Fibroblast of lung (primary cell): ENCODE measurements at places on chromosomes 4 and X.

DNA sequence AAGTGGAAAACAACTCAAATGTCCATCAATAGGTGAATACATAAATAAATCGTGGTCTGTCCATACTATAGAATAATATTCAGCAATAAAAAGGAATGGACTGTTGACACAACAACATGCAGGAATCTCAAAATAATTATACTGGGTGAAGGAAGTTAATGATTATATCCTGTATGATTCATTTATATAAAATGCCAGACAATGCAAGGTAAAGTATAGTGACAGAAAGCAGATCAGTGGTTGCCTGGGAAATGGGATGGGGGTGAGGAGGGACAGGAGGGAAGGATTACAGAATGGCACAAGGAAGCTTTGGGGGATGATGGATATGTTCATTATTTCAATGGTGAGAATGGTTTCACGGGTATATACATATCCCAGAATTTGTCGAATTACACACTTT is 12.3 kb downstream of the PYURF start:
- DNase-seq: no peak

GRCh38 chrX:132001127-132001526 is 22.0 kb upstream of the STK26 start:
- DNase-seq: no peak

DNA sequence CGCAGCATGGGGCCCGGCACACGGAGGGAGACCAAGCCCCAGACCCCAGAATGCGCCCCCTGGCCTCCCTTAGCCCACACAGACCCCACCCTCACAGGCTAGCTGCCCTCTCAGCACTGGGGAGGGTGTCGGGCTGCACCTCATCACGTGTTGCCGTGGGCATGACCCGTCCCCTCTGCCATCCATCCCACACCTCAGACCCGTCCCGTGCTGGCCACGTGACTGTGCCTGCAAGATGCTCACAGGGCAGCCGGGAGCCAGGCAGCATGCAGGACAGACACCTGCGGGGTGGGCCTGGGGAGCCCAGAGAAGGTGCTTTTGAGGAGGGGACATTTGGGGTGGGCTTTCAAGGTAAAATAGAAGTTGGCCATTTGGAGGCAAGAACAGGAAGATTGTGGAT is 4.8 kb downstream of the MSANTD1 start:
- DNase-seq: no peak

DNA sequence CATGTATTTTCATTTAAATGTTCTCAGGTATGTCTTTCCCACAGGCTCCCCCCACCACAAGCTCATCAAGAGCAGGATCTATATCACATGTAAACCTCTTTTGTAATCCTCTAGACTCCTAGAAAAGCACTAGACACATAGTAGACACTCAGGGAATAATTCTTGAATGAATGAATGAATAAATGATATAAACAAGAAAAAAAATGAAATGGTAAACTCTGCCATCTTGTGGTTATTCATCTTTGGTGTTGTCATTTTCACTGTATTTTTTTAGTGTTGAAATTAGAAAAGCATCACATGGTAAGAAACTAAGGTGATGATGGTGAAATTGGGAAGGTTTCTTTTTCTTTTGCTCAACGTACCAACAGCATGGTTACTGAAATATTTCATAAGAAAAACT is 34.2 kb upstream of the C1GALT1C1 start:
- DNase-seq: peak; percentile 40

DNA sequence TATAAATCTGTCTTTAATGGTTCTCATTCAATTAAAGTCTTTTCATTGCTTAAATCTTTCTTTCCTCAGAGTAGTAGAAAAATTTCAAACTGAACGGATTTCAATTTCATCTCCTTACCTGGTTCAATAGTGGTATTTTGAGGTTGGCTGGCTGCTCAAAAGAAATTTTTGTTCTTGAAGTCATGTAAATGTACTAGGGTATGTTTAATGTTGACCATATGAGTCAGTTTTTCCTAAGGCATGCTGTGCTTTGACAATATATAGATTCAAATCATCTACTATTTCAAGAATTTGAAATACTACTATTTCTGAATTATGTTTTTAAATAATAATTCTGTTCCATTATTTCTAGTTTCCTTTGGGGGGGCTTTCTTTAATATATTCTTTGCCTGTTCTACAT is 105.5 kb downstream of the PACRGL start:
- DNase-seq: no peak

- peak; percentile 8 for DNase-seq
Measured at GRCh38 chr4:180059216-180059881, 2183.9 kb upstream of the TENM3 start.

GRCh38 chrX:84737471-84737871 is 235.2 kb upstream of the HDX start:
- DNase-seq: peak; percentile 9

GRCh38 chrX:37599729-37600128 is 28.3 kb downstream of the LANCL3 start:
- DNase-seq: no peak

DNA sequence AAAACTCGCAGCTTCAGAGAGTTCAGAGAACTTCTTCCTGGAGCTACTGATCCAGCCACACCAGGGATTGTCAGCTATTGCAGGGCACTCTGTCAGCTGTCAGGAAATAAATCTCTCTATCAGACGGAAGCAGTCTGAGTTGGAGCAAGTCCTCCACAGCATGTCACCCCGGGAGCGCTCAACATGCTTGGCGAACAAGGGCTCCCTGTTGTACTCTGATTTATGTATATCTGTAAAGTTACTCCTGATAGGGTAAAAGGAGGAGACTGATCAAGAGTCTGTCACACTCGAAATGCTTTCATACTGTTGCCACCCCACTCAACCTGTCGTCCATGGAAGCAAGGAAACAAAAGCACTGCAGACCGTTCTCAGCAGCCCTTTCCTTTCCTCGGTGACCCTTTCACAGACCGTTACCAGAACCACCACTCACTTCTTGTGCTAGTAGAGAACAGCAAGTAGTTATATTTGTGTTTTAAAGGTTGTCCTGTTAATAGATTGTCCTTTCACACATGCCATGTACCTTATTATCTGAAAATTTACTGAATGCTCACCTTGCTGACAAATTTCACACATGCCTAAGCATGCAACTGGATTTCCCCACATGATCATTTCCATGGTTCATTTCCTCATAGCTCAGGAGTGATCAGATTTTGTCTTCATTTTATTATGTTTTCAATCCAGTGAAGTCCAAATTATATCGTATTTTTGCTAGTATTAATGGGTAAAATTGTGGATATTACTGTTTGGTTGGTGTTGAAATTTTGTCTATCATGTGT is 2108.9 kb upstream of the TENM3 start:
- peak; percentile 19 for DNase-seq

DNA sequence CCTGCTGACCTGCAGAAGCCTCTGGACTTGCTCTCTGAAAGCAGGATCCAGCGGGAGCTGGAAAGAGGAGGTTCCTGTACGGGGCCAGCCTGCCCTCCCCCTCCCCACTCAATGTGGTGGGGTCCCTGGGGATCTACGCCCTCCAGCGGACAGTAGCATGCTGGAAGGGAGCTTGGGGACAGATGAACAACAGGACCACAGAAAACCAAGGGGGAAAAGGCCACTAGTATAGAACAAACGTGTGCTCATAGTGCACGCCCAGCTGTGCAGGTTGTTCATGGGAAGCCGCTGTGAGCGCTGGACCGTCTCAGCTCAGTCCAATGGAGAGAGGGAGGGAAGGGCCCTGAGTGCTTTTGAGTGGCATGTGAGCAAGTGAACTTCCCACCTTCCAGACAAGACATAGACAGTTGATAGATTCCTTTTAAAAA is 15.8 kb downstream of the HMX1 start:
- no peak for DNase-seq

GRCh38 chr4:108171339-108172230 is 2.9 kb upstream of the LEF1 start:
- no peak for DNase-seq

GRCh38 chr4:123744664-123745290 is 348.2 kb downstream of the SPRY1 start:
- DNase-seq: peak; percentile 53

GRCh38 chr4:7647600-7648543 is 213.1 kb upstream of the PSAPL1 start:
- DNase-seq: peak; percentile 68

- peak; percentile 19 for DNase-seq
Measured at GRCh38 chr4:124757126-124757525, 44.6 kb upstream of the ANKRD50 start.

GRCh38 chr4:57370691-57371090 is 260.5 kb upstream of the IGFBP7 start:
- DNase-seq: no peak

DNA sequence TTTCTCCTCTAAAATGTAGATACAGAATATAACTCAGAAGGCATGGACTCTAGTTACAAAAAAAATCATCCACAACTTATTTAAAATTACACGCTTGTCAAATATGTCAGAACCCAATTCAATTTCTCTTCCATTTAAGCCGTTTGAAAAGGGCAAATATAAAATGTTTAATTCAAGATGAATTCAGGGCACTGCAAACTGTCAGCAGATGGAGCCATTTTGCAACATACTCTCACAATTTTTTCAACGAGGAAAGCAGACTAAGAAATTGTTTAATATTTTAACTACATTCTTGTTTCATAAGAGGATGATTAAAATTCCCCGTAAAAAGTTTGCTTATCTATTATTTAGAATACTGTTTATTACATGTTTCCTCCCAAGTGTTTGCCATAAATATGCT is 321.3 kb upstream of the CPXCR1 start:
- DNase-seq: no peak

- peak; percentile 62 for DNase-seq
Measured at GRCh38 chrX:40262157-40263013, 164.6 kb upstream of the BCOR start.

GRCh38 chr4:172843192-172843591 is 325.4 kb upstream of the GALNT7 start:
- no peak for DNase-seq

- DNase-seq: no peak
Measured at GRCh38 chr4:172830295-172830764, 338.3 kb upstream of the GALNT7 start.

DNA sequence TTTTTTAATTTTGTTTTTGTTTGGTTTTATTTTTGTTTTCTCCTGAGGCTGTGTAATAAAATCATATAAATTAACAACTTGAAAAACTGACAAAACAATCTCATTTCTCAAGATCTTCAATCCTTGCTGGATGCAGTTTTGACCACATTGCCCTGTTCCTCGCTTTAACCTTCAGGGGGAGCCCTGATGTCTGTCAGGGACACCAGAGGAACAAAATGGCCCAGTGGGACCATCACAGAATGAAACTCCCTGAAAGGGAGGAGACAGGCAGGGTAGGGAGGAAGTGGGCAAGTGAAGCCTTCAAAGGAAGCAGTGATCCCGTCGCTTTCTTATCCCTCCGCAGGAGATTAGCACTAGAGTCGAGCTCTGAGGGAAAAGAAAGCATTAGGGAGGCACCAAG is 274.9 kb upstream of the LDB2 start:
- DNase-seq: no peak

- no peak for DNase-seq
Measured at GRCh38 chrX:40526412-40526811, 54.4 kb upstream of the ATP6AP2 start.

DNA sequence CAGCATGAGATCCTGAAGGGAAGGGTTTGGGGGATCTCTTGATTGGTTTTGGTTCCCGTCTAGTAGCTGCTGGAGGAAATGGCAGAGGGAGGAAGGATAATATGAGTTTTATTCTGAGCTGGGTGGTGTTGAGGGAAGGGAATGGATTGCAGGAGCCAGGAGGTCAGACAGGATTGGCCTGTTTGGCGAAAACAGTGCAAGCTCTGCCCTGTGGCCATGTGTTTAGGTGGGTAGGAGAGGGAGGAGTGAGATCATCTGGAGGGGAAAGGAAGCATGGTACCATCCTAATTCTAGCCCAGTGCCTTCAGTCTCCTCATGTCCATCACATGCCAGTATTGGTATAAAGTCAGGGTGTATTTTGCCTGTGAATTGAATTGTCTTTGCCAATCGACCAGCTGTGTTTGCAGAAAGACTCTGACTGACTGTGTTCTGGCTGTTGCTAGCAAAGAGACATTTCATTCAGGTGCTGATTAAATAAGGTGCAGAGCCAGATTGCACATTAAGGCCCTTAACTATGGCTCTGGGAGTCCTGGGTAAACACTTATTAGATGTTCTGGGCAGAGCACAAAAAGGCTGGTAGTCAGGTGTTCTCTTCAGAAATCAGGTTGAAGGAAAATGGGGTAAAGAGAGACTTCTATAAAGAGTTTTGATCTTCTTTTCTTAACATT is 10.0 kb downstream of the TMEM164 start:
- no peak for DNase-seq

DNA sequence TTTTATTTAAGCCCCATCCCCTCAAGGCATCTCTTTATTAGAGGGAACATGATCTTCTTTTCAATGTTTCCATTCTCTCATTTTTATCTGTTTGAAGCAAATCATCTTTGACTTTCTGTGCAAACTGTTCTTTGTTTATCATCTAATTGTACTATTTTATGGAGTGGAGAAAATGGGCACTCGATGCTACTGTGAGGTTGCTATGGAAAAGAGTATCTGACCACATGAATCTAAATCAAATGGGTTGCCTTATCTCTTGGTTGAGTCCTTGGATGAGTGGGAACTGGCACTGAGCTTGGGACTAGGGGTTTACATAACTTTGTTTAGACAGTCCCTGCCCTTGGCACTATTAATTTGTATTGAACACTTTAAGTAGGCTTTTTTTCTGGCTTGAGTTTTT is 9.1 kb downstream of the OCRL start:
- no peak for DNase-seq

GRCh38 chr4:99859618-99860017 is 34.6 kb downstream of the LAMTOR3 start:
- no peak for DNase-seq

DNA sequence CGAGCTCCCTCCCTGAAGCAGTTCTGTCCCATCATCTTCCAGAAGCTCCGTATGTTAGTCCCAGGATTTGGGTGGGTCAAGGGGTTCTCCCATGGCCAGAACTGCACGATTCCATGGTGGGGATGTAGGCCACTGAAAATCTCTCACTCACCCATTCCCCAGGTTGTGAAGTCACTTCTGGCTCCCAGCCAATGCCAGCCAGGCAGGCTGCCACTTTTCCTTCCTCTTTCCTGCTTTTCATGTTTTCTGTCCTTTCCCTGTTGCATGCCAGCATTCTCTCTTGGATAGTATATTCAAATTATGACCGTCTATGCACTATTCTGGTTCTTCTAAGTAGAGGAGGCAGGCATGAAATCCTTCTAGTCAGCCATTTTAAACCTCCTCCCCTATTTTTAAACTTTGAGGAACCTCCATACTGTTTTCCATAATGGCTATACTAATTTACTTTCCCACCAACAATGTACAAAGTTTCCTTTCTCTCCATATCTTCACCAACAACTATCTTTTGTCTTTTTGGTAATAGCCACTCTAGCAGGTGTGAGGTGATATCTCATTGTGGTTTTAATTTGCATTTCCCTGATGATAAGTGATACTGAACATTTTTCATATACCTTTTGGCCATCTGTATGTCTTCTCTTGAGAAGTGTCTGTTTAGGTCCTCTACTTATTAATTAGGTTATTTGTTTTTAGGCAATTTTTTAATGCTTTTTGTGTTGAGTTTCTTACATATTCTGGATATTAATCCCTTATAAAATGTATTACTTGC is 182.1 kb upstream of the TET2 start:
- no peak for DNase-seq

DNA sequence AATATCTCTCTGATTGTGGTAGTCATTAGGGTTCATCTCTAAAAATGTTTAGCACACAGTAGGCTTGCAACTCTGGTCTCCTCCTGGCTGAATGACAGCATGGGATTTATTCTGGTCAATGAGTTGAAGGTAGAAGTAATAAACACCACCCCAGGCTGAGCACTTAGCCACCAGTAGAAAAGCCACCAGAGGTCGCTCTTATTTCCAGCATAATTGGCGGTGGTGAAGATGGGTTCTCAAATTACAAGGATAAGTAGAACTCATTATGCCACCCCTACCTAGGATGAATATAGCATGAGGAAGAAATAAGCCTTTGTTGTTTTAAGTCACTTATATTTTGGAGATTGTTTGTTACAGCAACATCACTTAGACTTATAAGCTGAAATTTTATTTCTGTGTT is 302.7 kb downstream of the GPM6A start:
- no peak for DNase-seq
